ENCODE measurements at places on chromosomes 7 and 10.

GRCh38 chr7:108016841-108017775, 14.1 kb upstream of the LAMB1 start:
- no peak for DNase-seq

DNA sequence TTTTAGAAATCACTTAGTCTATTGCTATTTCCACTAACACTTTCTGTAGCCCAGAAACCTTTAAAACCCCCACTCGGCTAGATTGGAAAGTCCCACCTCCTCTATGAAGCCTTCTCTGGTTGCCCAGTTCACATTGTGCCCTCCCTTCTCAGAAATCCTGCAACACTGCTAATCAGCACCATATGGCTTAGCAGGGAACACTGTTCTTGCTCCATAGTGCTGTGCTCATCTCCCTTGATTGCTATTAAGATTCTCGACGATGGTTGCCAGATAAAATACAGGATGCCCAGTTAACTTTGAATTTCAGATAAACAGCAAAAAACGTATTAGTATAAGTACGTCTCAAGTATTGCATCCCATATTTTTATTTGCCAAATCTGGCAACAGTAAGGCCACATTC, 40.1 kb upstream of the XPNPEP1 start:
- DNase-seq, result no peak

- DNase-seq, result no peak
Measured at GRCh38 chr7:16836481-16836880, 31.7 kb upstream of the AGR2 start.

GRCh38 chr10:4399556-4399955, 426.5 kb upstream of the AKR1E2 start:
- DNase-seq, result no peak

DNA sequence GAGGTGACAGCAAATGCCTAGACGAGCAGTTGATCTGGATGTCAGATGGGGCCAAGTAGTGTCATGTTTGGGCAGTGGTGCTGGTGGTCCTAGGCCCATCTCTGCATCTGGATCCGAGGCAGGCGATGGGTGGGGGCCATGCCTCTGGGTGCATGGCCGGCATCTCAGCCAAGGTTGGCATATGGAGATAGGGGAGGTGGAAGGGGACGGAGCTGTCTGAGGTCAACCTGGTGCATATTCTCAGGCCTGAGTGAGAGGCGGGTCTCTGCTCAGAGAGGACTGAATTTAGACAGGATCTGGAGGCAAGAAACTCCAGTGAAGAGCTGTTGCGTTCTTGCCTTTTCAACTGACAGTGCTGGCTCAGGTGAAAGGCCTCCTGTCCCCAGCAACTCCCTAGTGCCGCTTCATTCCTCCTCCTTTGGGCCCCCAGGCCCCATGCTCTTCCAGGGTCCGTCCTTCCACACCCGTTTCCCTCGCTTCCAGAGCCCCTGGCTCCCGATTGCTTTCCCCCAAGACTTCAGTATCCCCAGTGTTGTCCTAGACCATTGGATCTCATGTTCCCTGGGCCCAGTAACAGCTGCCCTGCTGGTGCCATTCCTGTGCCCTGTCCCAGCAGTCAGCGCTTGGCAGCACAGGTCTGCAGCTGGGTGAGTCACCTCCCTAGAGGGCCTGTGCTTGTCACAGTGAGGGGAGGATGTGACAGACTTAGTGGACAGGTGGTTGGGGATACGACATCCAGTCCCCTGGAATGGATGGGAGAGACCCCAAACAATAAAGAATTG, 32.6 kb downstream of the GBX1 start:
- DNase-seq, result no peak

- no peak for DNase-seq
Measured at GRCh38 chr7:103857435-103857834, 132.0 kb downstream of the RELN start.

- DNase-seq, result no peak
Measured at GRCh38 chr10:126569513-126570244, 100.8 kb downstream of the C10orf90 start.

DNA sequence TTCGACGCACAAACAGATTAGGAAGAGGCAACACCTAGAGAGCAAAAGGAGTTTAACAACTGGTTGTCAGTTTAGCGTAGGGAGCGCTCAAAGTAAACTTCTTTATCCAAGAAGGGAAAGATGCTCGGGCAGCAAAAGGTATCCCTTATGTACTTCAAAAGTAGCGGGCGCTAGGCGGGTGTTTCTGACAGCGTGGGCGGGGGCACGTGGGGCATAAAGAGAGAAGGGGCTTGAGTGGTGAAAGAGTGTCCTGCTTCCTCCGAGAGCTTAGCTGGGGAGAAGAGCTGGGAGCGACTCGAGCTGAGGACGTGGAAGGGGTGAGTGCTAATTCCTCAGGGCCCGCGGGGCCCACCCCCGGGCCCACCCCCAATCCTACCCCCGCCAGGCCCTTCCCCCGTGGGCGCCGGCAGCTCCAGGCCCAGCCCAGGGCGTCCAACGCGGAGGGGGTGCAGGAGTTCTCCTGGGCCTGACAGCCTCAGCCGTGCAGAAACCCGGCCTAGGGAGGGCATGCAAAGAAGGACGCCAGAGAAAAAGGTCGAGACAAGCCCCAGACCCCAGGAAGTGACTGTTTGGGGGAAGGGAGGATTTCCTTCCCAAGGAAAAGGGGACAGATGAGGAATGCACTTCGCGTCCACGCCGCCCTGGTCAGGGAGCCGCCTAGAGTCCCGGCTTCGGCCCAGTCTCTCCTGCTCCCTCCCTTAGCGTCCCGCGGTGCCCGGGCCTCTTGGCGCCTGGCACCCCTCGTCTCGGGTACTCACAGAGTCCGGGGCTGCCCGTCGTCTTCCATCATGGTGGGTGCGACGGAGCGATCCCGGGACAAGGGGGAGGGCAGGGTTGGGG, 868 bp downstream of the TIAL1 start:
- DNase-seq, result peak; percentile 19

- DNase-seq, result no peak
Measured at GRCh38 chr10:130396044-130396443, 259.9 kb downstream of the GLRX3 start.

GRCh38 chr10:59173414-59173813, 3.0 kb upstream of the PHYHIPL start:
- no peak for DNase-seq

DNA sequence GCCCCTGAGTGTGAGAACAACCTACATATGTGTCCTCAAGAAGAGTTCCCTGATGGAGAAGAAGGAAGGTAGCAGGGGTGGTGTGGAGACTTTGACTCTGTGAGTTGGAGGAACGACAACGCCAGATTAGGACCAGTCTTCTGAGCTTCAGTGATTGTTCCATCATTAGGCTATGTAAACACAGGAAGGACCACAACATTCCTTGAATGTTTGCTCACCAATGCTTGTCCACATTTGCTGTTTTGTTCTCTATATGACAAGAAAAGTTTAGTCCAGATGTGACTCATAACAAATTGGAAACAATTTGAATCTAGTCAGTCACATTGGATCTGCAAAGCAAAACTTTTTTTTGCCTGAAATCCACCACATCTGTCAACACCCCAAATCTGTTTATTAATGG, 62.7 kb downstream of the ENTPD1 start:
- DNase-seq, result no peak

- no peak for DNase-seq
Measured at GRCh38 chr10:7159517-7159916, 251.3 kb downstream of the SFMBT2 start.

DNA sequence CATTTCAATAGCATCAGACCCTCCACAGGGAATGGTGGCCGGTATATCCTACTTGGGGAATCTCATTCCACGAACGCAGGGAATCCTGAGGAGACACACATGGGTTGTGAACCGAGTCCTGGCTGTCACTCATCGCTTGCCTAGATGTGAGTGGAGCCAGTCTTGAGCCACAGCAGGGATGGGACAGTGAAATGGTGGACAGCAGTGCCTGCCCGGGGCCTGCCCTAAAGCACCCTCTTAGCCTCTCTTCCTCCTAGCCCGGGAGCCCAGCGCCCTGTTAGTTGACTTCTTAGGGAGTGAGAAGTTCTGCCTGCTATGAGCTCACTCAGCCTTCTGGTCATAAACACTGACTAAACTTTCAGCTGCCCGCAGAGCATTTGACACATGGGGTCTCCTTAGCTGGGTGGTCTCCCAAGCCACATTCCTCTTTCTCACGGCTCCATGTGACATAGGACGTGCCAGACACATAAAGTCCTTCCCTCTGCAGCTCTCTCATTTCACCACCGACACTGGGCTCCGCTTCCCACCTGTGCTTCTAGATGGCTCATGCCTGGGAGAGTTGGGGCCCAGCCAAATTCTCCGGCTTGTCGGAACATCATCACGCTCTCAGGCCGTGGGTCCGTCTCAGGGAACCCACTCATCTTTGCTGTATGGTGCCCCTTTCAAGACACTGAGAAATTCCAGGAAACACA, 60.9 kb downstream of the TCERG1L start:
- no peak for DNase-seq

DNA sequence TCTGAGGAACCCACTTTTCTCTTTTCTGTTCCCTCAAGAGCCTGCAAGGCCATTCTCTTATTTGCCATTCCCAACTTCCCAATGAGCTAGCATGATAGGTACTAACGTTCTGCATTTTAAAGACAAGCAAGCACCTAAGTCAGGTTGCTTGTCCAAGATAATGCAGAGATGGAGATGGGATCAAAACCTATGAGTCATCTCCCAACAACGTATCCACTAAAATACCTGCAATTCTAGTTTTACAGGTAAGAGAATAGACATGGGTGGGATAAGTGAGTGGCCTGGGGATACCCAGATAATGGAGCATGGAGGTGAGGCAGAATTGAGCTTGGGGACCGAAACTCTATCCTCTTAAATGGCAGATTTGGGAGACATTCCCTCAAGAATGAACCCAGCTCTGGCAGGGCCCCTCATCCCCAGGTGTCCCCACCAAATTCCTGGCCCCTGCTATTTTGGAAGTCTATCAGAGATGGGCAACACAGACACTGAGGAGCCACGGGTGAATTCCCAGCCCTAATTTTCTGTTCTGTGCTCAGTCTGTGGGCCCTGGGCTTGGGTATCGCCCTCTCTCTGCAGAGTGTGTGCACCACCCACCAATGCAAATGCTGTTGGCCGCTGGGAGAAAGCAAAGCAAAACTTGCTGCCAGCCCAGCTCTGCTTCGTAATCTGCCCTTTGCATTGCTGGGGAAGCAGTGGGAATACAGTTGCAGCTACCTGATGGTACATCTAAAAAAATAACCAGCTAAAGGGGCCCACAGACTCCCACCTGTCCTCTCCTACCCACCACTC, 98.3 kb downstream of the KCNMA1 start:
- no peak for DNase-seq

GRCh38 chr7:159144758-159145489, at the start of gene VIPR2:
TSS of gene VIPR2 (minus strand) at chr7:159144867. CDS start at chr7:159144771, 96 bp downstream.
- DNase-seq, result no peak

- no peak for DNase-seq
Measured at GRCh38 chr7:124764051-124764846, 1.3 kb downstream of the GPR37 start.

DNA sequence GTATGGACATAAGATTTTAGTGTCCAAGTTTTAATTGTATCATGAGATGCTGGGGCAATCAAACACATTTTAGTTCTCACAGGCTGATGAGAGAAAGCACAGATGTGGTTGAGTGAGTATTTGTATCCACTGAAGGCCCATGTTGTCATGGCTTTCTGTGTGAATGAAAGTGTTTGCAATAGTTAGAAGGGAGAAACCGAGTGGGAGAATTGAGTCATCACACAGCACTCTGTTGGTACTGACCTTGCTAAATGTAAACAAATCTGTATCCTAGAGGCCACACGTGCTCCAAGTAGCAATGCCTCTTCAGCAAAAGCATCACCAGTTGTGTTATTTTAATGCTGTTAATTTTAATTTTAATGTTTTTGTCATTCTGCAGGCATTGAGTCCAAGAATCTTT, 121.2 kb downstream of the EMX2 start:
- DNase-seq, result no peak

GRCh38 chr10:86283466-86284287, 82.9 kb downstream of the GRID1 start:
- no peak for DNase-seq

DNA sequence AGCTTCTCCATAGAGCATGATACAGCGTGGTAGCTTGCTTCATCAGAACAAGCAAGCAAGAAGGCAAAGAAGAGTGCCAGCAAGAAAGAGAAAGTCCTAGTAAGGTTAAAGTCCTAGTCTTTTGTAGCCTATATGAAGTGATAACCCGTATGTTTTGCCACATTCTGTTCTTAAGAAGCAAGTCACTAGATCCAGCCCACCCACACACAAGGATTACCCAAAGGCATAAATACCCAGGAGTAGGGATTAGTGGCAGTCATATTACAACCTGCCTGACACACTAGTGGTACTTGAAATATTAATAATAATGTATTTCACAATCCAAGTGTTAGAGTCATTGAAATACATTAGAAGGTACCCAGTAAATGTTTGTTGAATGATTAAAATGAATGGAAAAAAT, 285.5 kb downstream of the HPSE2 start:
- no peak for DNase-seq

DNA sequence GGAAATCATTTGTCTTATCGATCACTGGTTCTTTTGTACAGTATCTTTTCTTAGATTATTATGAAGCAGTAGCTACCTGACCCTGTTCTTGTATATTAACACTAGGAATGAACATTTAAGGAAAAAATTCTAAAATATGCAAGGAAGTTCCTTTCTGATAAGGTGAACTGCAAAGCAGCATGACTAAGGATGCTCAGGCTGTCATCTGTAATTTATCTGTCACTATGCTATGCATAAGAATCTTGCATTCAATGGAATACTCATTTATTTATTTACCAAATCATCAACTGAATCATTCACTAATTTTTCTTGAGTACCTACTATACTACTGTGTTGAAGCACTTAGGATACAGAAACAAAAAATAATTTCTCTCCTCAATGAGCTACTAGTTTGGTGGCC, 5.8 kb downstream of the GSDME start:
- no peak for DNase-seq

DNA sequence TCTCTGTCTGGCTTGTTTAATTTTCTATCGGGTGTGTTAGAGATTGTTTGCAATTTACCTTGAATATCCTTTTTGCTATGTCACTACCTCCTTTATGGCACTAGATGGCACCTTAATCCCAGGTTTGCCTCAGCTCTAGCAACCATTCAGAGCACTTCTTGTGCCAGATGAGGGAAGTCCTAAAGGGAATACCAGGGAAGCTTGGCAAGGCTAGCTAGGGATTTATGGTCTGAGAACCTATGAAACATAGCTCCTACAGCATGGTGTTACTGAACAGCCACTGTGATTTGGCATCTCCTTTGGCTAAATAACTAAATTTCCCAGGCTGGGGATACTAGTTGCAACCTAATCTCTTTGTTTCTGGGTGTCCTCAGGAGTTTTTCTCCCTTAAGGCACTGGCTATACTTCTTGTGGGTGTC, 69.0 kb upstream of the VOPP1 start:
- peak; percentile 8 for DNase-seq

GRCh38 chr7:115722302-115722977, 308.1 kb downstream of the TFEC start:
- DNase-seq, result no peak

Data from stimulated activated CD8-positive, alpha-beta memory T cell treated with anti-CD3 and anti-CD28 coated beads, Interleukin-4, amount 100 ng/mL, for 1 hour (primary cell).